Suprapubic skin (tissue), 4 donors: ENCODE measurements at places on chromosomes 6 and 20.

DNA sequence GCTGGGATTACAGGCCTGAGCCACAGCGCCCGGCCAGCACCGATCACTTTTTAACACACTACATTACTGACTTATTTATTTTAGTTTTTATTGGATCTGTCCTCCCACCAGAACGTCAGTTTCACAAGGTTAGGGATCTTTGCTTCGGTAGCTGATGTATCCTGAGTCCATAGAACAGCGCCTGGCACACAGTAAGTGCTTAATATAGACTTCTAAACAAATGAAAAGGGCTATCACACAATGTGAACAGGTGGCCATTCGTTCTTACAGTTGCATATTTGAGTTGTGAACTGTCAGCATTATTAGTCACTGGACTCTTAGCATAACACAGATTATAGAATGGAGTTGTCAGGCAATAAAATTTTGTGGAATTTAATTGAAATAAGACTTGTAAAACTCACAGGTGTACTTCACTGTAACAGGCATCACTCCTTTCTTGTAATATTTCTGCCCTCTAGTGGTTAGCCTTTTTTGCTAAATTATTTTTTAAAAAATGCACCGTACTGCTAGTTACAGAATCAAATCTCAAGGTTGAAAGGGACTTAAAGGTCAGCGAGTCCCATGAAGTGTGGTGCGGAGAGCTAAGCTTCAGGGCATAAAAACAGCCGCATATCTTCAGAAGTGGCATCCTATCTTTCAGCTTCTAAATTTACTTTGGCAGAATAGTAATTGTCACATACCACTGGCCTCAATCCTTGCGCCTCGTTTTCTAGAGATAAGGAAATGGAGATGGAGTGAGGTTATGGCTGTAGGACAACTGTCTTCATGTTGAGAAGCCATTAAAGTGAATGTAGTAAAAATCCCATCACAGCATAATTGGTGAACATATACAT is 3.4 kb upstream of the TBC1D7 start:
- DNase-seq, result no peak

DNA sequence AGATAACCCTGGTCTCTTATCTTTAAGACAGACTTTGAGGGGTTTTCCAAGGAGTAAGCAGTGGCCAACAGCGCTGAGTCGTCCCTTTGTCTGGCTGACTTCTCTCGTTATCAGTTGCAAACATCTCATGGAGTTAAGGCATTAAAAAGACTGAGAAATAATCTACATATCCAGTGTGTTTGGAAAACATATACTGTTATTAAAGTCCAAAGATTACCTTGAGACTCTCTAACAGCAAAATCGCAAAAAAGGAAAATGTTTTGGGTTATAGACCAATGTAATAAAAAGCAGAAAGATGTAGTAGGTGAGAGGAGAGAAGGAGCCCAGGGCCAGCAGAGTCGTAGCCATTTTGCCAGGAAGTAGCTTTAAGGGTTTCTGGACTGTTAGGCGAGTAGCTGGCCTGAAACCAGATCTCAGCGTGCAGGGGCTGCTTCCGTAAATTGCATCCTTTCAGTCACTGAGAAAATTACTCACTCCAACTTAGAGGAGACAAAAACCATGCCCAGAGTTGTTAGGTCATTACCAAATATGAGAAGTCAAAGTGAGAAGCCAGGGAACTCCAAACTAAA is 24.6 kb downstream of the MYLK4 start:
- DNase-seq, result no peak

DNA sequence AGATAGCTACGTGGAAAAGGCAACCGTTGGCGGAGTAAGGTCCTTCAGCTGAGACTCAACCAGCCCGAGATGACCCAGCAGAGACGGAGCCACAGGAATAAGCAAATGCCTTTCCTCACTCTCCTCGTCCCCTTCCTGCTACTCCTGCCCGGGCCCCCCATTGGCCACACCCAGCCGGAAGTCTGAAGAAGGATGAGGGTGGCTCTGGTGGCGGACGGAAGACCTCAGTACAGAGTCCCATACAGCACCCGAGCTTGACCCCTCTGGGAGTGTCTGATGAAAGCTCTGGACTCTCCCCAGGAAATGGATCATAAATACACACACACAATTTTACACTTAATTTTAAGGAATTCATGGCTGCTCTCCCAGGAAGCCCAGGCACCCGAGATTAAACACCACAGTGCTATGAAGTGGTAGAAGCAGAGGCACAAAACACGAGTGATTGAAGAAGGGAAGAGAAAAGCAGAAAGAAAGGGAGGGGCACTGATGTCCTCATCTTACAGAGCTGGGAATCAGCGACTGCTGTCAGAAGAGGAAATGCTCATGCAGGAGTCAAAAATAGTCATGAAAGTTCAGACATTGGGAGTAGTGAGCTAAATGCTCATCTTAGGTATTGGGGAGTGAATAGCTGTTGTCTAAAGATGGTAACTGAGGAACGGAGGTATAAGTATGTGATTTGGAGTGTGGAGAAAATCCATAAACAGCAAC is 125.6 kb downstream of the BANF2 start:
- DNase-seq, result no peak

DNA sequence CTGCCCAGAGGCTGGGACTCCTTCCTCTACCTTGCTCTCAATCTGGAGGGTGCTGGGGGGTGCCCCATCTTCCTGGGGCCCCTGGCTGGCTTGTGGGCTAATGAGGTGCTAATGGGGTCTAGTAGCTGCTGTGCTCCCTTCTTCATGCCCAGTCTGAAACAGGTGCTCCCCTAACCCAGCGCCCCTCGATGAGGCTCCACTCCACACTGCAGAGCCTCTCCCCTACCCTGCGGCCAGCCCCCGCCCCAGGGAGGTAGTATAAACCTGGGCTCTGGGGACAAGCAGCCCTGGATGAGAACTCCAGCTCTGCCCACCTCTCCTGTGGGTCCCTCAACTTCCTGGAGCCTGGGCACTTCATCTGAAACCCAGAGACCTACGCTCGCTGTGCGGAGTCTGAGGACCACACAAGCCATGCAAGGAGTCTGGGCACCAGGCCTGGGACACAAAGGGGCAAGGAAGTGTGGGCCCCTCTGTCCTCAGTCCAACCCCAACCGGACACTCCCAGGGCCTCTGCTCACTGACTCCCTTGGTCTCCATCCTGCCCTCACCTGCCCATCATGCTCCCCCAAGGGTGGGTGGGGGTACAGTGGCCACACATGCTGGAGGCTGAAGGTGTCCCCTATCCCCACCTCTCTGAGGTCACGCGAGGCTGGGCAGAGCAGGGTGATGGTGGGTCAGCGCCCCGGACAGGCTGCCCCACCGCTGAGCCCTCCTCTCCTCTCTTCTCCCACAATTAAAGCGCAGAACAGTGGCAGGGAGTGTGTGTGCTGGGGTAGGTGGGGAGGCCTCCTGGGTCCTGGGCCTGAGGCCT is 6.1 kb downstream of the RPL10A start:
- DNase-seq, result no peak

DNA sequence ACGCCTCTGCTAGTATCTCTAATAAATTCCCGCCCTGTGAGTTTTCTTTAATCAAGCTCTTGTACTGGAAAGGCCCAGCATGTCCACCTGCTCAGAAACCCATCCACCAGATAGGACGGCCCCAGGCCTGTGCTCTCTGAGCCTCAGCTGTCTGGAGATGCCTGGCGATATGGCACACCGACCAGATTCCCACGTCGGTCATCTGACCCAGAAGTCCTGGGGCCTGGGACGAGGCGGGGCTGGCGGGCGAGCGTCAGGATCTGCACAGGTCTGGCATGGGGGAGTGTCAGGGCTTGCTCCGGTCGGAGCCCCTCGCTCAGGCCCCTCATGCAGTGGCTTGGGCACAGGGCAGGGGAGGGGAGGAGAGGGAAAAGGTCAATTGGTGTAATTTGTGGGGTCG is 10.2 kb downstream of the RNASET2 start:
- no peak for DNase-seq

DNA sequence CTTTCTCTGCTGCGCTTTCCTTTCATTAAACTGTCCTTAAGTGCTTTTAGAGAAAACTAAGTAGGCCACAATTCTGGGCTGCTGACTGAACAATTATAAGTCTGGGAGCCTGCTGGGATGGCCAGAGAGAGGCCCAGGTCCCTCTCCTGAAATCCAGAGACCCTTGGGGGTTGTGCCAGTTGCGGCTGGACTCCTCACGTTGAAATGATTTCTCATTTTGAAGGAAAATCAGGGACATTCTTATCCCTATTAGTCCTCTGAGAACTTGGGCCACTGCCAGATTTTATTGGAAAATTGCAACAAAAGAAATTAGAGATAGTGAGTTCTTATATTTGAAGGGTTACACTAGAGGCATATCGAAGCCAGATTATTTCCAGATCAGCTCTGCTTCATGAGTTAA is 145.1 kb downstream of the CLIC5 start:
- no peak for DNase-seq

DNA sequence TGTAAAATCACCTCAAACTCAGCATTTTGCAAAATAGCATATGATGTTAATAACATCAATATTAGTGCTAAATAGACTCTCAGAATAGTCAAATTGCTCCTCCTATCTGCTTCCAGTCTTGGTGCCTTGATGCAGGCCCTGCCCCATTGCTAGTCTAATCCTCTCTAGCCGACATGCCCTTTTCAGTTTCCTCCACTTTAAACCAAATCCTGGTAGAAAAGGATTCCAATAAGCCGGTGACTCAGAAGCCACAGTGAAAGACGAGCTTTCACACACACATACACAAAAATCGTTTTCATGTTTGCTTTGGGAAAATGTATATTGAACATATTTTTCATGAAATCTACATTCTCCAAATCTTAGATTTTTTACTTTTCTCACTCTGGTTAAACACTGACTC is 203.1 kb downstream of the LMBRD1 start:
- no peak for DNase-seq

DNA sequence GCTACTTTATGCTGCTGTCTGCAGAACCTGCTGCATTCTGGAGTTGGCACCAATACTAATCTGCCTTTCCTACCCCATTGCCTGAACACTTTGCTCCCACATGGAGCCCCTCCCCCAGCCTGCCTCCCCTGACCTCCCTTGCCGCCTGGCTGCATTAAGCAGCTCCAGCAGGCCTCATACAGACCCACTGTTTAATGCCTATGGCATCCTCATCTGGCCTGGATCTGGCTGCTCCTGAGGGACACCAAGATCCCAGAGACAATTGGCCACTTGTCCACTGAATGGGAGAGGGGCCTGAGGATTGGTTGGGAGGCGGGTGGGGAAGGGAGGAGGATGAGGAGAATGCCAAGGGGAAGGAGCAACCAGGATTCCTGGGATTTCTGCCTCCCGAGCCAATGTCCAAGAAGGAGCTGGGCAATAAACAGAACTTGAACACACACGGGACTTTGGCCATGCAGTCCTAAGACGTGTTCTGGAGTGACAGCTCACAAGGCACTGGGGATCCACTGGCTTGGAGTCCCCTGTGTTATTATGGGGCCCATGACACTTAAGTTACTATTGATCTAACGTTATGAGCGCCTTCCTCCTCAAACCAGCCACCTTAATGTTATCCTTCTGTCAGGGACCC is 10.4 kb upstream of the KCNK5 start:
- no peak for DNase-seq

- peak; percentile 84 for DNase-seq
Measured at GRCh38 chr6:31068669-31069340, 43.6 kb downstream of the C6orf15 start.

GRCh38 chr6:117502580-117502979 is 20.1 kb downstream of the DCBLD1 start:
- no peak for DNase-seq

DNA sequence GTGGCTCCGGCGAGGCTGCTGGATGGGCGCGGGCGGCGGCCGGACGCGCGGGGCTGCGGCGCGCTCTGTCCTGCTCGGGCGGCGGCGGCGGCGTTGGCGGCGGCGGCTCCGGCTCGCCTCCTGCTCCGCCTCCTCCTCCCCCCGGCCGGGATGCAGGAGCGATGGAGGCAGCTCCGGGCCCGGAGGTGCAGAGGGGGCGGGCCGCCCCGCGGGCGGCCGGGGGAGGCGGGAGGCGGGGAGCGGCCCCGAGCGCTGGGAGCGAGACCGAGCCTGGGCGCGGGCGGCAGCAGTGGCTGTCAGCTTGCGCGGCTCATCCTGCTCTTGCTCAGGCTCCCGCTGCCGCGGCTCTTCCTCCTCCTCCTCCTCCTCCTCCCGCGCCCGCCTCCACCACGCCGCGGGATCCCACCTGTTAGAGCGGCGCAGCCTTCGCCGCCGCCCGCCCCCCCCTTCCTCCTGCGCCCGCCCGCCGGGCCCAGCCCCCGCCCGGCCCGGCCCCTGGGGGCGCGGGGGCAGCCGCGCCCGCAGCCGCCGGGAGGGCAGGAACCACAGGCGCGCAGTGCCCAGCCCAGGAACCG is at the start of gene NOL4L:
TSS of gene NOL4L (minus strand) at position 323 of the 575 bp plus-strand sequence. CDS start 443 bp downstream, outside the sequence.
- no peak for DNase-seq

- no peak for DNase-seq
Measured at GRCh38 chr20:6898928-6899327, 131.4 kb downstream of the BMP2 start.

DNA sequence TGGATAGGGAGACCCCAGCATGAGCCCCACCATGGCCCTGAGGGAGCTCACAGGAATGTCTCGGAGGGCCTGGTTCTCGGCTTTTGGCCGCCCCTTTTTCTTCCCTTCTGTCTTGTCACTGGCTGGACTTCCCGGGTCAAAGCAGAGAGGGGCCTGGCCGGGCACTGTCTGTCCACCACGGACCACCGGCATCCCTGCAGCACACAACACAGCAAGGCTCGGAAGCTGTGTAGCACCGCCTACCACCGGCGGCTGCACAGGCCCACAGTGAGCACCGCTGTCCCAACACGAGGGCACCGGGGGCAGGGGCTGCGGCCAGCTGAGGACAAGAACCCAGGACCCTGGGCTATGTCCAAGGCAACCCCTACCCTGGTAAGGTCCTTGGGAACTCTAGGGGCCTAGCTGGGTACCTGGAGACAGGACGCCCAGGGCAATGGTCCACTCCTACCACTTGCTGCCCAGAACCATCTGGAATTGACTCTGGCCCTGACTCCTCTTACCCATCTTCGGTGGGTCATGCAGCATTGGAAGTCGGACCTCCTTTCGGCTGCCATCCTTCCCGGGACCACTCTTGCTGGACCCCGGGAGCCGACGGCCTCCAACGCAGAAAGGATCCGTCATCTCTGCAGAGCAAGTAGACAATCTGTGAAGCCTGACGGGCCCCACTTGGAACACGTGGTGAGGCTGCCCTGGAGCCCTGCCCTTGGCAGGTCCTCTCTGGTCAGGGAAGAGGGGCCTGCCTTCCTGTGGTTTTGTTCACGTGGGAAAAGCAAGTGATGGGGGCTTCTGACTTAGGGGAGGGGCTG is 2.2 kb downstream of the ZNF512B start:
- peak; percentile 56 for DNase-seq

GRCh38 chr6:74256781-74257180 is 560.8 kb downstream of the CD109 start:
- DNase-seq, result no peak

DNA sequence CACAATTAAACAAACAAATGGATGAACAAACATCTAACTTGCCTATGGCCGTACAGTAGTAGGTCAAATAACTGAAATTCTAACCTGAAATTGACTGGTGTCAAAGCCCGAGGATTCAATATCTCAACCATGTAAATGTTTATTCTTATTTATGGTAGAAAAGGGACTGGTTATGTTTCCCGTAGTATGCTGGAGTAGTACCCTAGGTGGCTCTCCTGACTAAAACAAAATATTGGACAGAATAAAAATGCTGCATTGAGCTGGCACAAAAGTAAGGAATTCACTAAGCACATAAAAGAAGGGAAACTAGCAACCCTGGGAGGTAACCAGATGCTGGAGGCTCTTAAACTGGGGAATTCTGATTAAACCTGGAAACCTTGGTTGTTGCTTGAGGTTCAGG is 117.1 kb upstream of the PREP start:
- DNase-seq, result no peak

- DNase-seq, result no peak
Measured at GRCh38 chr20:48789781-48790472, 37.9 kb downstream of the PREX1 start.
